ENCODE measurements at places on chromosomes 5 and 9.

- no peak for DNase-seq
Measured at GRCh38 chr9:122948313-122948712, 7.5 kb downstream of the RABGAP1 start.

- DNase-seq: no peak
Measured at GRCh38 chr5:126054577-126055347, 368.4 kb upstream of the GRAMD2B start.

DNA sequence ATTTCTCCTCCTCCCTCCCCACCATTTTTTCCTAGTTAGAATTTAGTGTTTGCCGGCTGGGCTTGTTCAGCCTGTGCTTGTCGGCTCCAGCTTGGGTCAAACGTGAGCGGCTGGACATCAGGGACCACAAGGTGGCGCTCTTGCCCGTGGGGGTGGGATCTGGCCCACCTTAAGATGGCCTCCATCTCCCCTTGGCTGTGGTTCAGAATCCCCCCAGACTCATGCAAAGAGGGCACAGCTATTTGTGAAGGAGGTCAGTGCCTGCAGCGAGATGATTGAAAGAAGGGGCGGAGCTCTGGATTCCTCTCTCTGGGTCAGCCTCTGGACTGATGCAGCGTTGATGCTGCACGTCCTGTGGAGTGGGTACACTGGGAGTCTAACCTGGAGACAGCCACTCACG is 283.3 kb upstream of the TUT7 start:
- no peak for DNase-seq

DNA sequence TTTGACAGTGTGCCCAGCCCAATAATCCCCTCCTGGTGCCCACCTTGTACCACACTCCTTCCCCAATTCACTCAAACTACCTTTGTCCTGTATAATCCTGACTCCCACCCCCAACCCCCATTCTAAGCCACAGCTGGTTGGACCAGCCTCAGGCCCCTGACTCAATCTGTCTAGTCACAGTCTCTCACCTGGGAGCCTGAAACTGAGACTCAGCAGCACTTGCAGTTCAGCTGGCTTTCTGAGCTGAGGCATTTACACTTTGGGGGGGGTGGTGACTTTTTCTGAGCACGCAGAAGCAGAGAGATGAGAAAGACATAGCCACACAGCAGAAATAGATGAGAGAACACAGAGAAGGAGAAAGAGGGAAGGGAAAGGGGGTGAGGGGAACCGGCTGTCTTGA is 247.3 kb downstream of the MAN2A1 start:
- DNase-seq: no peak

DNA sequence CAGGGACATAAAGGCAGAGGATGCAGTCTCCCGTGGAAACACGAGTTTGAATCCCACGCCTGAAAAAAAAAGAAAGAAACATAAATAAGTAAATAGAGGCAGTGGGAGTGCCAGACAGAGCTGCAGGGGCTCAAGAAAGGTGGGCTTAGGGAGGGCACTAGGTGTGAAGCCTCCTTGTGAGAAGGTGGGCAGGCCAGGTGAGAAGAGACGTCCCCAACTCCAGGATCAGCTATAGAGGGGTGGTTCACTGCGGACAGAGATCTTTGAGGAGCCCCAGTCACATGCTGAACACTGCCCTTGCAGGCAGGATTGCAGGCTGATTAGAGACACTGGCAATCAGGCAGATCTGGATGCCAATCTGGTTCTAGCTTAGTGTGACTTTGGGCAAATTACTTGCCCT is 172.1 kb downstream of the RGS3 start:
- no peak for DNase-seq

DNA sequence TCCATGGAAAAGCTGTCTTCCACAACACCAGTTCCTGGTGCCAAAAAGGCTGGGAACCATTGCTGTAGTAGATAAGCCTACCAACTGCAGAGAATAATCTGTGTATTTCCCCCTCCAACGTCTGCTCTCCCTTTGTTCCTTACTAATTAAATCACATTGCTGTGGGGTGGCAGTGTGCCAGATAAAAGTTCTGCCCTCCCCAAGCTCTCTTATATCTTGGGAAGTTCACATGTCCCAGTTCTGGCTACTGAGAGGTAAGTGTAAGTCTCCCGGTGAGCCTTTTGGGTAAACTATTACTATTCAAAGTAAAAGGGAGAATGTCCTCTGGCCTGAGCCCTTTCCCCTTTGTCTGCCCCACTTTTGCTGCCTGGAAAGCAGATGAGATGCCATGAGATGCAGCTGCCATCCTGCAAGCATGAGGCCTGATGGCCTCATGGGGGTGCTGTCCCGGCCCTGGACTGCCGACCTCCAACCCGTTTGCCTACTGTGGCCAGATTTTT is 14.7 kb downstream of the ENC1 start:
- DNase-seq: no peak

GRCh38 chr5:113054899-113055298 is 78.3 kb downstream of the DCP2 start:
- DNase-seq: no peak

- DNase-seq: no peak
Measured at GRCh38 chr9:74025402-74025925, 471.7 kb upstream of the RORB start.

DNA sequence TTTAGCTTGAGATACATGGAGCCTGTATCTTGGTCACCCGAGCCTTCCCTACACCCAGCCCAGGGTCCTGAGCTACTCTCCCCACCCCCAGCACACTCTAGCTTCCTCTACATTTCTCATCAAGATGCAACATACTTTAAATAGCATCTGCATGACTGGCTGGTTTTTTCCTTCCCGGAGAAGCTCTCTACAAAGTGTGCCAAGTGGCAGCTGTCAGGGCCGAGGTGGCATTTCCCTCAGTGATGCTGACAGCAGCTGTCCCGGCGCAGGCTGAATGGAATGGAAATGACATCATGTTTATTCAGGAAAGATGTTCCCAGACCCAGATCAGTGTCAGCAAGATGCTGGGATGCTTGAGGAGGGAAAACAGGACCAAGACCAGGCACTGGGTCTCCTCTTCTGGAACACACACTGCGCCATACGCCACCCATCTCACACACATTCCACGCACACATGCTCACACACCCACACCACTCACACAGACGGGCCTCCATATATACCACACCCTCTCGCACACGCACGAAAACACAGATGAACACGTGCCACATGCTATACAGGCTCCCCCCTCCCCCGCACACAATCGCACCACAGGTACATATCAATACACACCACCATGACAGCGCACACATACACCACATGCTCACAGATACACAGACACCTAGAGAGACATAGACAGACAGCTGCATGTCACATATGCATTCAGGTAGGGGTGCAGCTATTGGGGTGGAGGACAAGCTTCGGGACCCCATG is 67.8 kb downstream of the LHX2 start:
- DNase-seq: no peak

DNA sequence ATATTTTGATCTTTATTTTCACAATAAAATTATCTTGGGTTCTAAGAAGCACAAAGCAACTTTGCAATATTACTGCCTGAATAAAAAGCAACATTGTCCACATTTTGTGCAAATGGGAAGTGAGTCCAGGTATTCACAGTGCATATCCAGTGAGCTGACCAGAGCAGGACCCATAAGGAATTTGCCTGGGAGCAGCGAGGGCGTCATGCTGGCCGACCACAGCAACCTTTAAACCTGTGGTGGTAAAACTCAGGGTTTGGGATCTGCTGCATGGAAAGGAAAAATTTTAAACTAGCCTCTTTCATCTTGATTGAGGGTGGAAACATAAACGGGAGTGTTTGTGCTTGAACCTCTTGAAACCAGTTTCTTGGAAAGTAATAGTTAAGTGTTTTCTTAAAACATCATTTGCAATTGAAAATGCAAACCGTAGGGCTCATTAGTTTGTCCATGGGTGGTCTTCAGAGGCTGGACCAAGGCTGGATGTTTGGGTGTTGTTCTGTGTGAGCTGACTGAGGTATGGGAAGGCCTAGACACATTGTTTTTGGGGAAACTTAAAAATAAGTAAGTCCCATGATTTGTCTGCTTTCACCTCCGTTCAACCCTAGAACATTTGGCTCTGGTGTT is 85.0 kb upstream of the ANKH start:
- no peak for DNase-seq

DNA sequence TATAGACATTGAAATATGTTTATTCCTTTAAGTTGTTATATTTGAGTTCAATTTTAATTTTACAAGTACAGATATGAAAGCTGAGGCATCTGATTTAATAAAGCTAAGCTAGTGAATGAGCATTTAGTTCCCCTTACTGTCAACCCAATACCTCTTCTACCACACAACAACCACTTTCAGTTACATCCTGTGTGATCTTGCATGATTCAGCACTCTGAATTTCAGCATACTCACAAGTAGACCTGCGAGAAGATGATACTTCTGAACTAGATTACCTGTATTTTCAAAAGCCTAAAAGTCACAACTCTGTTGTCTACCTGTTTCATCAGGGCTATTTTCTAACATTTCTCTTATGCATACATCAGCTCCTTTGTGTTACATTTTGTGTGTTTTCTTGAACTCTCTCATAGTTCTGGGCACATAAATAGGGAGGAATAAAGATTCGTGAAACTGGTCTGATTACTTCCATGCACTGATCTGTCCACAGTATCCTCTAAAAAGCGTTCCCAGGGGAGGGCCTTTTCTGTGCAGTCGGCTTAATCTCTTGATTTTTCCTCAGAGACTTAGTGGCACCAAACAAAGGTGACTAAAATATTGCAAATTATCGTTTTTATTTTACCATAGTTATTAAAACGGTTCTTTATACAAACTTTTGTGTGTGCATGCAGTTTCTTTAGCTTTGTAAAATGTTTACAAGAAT is 2025.5 kb upstream of the NUDT12 start:
- no peak for DNase-seq

DNA sequence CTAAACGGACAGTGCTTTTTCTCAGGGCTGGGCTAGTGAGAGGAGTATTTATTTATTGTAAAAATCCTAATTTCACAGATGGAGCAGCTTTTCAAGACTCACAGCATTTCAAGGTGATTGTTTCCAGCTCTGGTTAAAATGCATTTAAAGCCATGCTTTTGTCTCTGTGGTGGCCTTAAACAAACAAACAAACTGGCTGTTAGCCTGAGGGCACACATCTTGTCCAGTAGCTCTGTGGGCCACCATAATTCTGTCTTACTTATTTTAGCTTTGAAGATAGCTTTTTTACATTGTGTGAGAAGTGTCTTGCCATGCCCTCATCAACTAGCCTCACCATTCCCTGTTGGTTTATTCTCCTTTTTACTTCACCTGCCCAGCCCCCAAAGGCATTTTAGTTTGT is 218.2 kb downstream of the PSAT1 start:
- no peak for DNase-seq

DNA sequence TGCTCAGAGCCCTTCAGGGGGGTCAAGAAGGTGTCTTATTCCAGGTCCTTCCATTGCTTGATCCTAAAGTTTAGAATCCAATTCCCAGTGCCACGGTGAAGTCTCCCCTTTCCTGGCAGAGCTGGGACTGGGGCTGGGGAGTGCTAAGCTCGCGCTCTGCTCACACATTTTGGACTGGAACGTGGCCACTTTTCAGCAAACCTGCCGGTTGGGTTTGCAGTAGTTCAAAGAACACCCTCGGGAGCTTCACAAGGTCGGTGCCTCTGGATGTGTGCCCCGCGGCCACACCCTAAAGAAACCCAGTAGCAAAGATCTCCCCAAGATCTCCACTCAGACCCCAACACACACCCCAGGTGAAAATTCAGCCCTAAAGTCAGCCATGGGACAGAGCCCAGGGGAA is at the start of gene C9orf152:
TSS of gene C9orf152 (minus strand) at position 129 of the 400 bp plus-strand sequence. CDS start 580 bp downstream, outside the sequence.
- DNase-seq: no peak

DNA sequence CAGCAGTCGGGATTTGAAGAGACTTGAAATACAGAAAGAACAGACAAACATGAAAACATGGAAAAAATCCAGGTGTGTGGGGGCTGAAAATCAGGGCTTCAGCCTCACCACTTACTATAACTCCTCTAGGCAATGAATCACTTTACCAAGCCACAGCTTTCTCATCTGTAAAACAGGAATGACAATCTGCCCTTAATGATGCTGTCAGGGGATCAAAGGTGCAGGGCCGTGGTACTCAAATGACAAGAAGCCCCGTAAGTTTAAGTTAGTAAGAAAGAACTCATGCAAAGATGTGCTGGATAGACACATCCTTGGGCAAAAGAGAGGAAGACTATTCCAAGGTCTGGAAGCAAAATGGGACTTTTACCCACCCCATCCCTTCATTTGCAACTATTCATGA is 34.7 kb downstream of the FBXW2 start:
- no peak for DNase-seq

DNA sequence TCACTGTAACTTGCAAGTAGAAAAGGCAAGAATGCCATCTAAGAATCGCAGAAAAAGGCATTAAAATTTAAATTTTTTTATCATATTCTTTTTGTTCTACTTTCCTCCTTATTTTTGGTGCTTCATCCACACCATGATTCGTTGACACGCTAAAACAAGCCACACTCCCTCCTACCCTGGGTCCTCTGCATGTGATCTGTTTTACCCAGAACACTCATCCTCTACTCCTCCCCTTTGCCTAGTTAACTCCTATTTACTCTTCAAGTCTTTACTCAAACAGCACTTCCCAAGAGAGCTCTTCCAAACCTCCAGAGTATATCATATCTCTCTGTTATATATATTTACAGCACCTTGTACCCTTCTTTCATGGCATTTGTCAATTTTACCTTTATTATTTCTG is 61.4 kb upstream of the SRP19 start:
- no peak for DNase-seq

DNA sequence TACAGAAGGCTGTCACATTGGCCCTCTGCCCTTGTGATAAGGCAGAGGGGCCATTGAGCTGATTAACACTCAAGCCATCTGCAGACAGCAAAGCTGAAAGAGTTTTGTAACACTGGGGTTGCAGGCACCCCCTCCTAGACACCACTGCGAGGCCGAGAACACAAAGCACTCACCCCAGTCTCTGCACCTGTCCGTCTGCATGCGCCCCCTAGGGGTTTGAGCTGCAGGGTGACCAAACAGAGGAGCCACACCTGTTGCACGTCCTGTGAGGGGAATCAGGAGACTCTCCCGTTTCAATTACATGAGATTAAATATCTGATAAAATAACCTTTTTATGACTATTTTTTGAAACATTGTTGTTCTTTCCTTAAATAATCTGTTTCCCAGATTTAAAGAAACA is 1180.4 kb downstream of the CDH9 start:
- no peak for DNase-seq

- DNase-seq: no peak
Measured at GRCh38 chr9:13586587-13587374, 307.3 kb upstream of the MPDZ start.

DNA sequence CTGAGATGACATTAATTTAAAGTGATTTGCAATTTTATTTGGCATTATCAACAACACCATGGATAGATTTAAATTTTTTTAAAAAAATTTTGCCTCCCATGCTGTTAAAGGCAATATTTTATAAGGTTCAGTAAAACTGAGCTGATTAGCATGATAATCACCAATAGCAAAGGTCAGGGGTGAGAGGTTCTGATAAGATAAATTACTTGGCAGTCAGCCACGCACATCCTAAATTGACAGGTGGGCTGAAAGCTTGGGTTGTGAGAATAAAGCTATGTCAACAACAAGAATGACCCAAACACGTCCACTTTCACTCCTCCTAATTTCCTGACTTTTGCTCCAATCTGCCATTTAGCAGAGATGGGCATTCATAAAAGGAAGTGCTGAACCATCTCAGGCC is 127.1 kb downstream of the LHFPL2 start:
- DNase-seq: no peak

Data from CD4-positive, alpha-beta T cell treated with Interleukin-6 at 100 ng/mL for 8 hours (primary cell).